ENCODE measurements at places on chromosomes 5 and 9. TPM values are rescaled to one million over a fixed set of nuclear protein-coding genes. Genes with fewer than 3 reads are reported as not detected.

DNA sequence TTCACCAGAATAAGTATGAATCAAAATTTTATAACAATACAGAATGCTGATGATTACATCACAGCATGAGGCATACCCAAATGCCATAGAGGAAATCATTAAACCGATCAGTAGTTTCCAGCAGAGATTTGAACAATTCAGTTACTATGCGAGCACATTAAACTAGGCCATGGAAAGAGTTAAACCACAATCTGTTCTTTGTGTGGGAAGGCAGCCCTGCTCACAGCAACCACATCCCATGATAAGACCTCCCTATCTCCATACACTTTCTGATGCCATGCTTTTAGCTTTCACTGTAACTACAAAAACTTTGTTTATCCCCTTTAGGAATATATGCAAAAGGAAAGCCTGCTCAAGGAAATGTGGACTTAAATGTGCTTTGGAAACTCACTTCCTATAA, 4.5 kb downstream of the NFIB start:
- H3K27me3 ChIP-seq, result peaks cover 29% of the 10 kb centered on the region
- no peak overlapping the region for H3K4me3 ChIP-seq
- H3K27ac ChIP-seq, result no peak overlapping the region
- peaks cover 3% of the 10 kb centered on the region for H3K36me3 ChIP-seq

DNA sequence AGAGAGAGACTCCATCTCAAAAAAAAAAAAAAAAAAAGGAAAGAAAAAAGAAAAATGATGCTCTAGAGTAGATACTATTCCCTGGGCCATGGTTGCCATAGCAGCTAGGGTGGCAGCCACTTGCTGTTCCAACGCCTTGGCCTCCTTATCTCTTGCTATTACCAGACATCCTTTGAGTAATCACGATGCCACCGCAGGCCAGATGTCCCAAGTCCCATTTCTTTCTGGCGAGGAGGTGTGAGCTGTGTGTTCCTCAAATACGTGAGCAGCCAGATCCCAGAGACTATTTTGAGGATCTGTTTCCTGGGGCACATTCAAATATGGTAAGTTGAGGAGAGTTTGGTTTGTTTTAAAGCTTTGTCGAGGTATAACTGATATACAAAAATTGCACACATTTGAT, 23.4 kb upstream of the GFPT2 start:
- peaks cover 9% of the 10 kb centered on the region for H3K27me3 ChIP-seq
- H3K36me3 ChIP-seq, result no peaks in the 10 kb centered on the region
- H3K4me3 ChIP-seq, result no peak overlapping the region

DNA sequence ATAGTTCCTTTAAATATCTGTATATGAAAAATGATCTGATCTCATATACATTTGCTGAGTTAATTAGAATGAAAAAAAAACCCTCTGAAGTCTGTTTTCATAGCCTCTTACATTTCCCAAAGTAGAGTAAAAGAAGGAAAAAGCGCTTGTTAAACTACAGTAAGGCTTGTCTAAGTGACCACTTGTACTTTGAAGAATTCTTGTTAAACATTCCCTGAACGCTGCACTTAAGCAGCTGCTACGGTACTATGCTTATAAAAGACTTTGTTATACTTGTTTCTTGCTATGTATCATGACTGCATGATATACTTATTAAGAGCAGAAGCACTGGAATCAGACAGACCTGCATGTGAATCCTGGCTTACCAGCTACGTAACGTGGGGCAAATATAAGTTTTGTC, 81.7 kb upstream of the MTAP start:
- H3K27me3 ChIP-seq, result peaks cover 13% of the 10 kb centered on the region
- H3K4me3 ChIP-seq, result no peak overlapping the region
- DNase-seq, result no peak
- H3K36me3 ChIP-seq, result no peaks in the 10 kb centered on the region
- H3K4me1 ChIP-seq, result no peaks in the 10 kb centered on the region

GRCh38 chr5:159345861-159346260, 15.6 kb upstream of the IL12B start:
- no peak overlapping the region for H3K27ac ChIP-seq
- no peaks in the 10 kb centered on the region for H3K36me3 ChIP-seq
- DNase-seq, result no peak
- H3K4me3 ChIP-seq, result no peak overlapping the region

DNA sequence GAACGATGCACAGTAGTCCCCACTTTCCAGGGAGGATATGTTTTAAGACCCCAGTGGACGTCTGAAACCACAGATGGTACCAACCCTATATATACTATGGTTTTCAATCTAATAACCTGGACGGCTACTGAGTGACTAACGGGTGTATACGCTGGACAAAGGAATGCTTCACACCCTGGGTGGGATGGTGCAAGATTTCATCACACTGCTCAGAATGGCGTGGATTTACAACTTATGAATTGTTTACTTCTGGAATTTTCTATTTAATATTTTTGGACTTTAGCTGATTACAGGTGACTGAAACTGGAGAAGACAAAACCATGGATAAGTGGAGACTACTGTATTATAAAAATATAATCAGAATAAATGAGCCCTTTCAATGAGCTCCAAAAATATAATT, 147.6 kb upstream of the TRIM32 start:
- no peaks in the 10 kb centered on the region for H3K4me1 ChIP-seq
- no peaks in the 10 kb centered on the region for H3K27me3 ChIP-seq
- no peak for DNase-seq
- no peak overlapping the region for H3K4me3 ChIP-seq
- H3K27ac ChIP-seq, result no peak overlapping the region

The PCDHA1 gene
- total RNA-seq, result not detected

- no peak overlapping the region for H3K27ac ChIP-seq
- no peak overlapping the region for H3K4me3 ChIP-seq
- H3K27me3 ChIP-seq, result peaks cover 69% of the 10 kb centered on the region
- H3K4me1 ChIP-seq, result peaks cover 2% of the 10 kb centered on the region
These were observed 559.5 kb upstream of the KLF4 start for GRCh38 chr9:108049026-108049607.

The GFPT2 gene
- 1.7 TPM for total RNA-seq

- no peaks in the 10 kb centered on the region for H3K27me3 ChIP-seq
- H3K27ac ChIP-seq, result no peak overlapping the region
- peaks cover 2% of the 10 kb centered on the region for H3K36me3 ChIP-seq
These were observed 190.3 kb downstream of the GOLPH3 start for GRCh38 chr5:31983851-31984250.

The IL13 gene
- not detected for total RNA-seq

- no peak for DNase-seq
- H3K4me3 ChIP-seq, result peak overlapping the region; percentile 35
- H3K27me3 ChIP-seq, result peaks cover 6% of the 10 kb centered on the region
- peaks cover 15% of the 10 kb centered on the region for H3K4me1 ChIP-seq
- H3K36me3 ChIP-seq, result no peaks in the 10 kb centered on the region
These were observed 7.9 kb upstream of the ESM1 start for GRCh38 chr5:54993318-54993717.

The MYMK gene
- total RNA-seq, result not detected

The PCDHGC3 gene
- total RNA-seq, result 25.8 TPM
